Hepatocyte (in vitro differentiated cells): ENCODE measurements at places on chromosomes 5 and 9. TPM values are rescaled to one million over a fixed set of nuclear protein-coding genes. Genes with fewer than 3 reads are reported as not detected.

SPINK5 gene
- 3.0 TPM in 2 replicates for total RNA-seq

DNA sequence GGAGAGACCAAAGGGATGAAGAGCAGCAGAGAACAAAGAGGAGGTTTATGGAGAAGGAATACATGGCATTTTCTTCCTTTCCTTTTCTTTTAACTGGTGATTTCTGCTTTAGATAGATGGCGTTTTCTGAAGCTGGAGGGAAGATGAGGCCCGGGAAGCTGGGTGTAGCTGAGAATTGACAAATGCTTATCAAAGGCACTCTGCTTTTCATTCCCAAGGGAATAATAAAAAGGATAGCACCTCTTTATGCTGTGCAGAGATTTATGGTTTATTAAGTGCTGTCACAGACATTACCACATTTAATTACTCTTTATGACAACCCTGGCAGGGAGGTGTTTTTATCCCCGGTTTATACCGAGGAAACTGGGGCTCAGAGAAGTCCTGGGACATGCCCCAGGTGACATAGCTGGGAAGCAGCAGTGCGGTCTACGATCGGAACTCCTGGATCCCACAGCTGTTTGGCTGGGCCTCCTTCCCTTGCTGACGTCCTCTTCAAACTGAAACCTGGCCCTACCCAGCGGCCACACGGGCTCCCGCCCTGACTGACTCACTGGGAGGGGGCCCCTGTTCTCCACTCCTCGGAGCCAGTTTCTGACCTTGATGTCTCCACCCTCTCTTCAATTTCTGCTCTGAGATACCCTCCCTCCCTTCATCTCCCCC, 8.2 kb upstream of the EPB41L4B start:
- peaks cover 10% of the 10 kb centered on the region for H3K4me1 ChIP-seq
- H3K27ac ChIP-seq: peak overlapping the region; percentile 82
- H3K36me3 ChIP-seq: no peaks in the 10 kb centered on the region
- peak; percentile 71 for DNase-seq
- no peaks in the 10 kb centered on the region for H3K27me3 ChIP-seq
- no peak overlapping the region for H3K4me3 ChIP-seq

- no peaks in the 10 kb centered on the region for H3K36me3 ChIP-seq
- H3K27ac ChIP-seq: no peak overlapping the region
- H3K27me3 ChIP-seq: no peaks in the 10 kb centered on the region
- H3K4me3 ChIP-seq: no peak overlapping the region
- no peaks in the 10 kb centered on the region for H3K4me1 ChIP-seq
Measured at GRCh38 chr9:21015129-21015815, 16.2 kb downstream of the HACD4 start.

GRCh38 chr5:5271786-5272321, 131.7 kb downstream of the ADAMTS16 start:
- H3K4me1 ChIP-seq: no peaks in the 10 kb centered on the region
- no peak overlapping the region for H3K4me3 ChIP-seq
- H3K36me3 ChIP-seq: no peaks in the 10 kb centered on the region

GRCh38 chr9:2307480-2307879, 292.3 kb downstream of the SMARCA2 start:
- H3K27ac ChIP-seq: no peak overlapping the region
- H3K27me3 ChIP-seq: no peaks in the 10 kb centered on the region
- DNase-seq: no peak
- no peak overlapping the region for H3K4me3 ChIP-seq
- H3K36me3 ChIP-seq: no peaks in the 10 kb centered on the region

C7 gene
- total RNA-seq: 10.3 and 43.5 TPM in 2 replicates

DNA sequence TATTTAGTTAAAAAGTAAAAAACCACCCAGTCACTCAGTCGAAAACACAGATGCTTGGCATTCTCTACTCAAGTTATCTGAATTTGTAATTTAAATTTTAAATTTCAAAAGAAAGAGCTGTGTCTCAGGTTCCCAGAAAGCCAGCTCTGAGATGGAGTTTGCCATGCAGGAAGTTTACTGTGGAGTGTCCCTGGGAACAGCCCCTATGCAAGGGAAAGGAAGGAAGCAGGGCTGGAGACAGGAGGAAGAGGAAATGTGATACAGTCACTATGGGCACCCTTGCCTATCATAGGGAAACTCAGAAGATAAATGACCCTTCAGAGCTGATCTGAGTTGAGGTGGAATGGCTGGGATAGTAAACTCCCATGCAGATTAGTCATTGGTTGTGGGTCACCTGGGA, 408.8 kb upstream of the ACTBL2 start:
- no peak for DNase-seq
- H3K4me1 ChIP-seq: peaks cover 3% of the 10 kb centered on the region
- H3K4me3 ChIP-seq: no peak overlapping the region
- no peaks in the 10 kb centered on the region for H3K36me3 ChIP-seq
- H3K27me3 ChIP-seq: no peaks in the 10 kb centered on the region
- H3K27ac ChIP-seq: no peak overlapping the region

LCN12 gene
- total RNA-seq: 1.6 and 4.1 TPM in 2 replicates

DNA sequence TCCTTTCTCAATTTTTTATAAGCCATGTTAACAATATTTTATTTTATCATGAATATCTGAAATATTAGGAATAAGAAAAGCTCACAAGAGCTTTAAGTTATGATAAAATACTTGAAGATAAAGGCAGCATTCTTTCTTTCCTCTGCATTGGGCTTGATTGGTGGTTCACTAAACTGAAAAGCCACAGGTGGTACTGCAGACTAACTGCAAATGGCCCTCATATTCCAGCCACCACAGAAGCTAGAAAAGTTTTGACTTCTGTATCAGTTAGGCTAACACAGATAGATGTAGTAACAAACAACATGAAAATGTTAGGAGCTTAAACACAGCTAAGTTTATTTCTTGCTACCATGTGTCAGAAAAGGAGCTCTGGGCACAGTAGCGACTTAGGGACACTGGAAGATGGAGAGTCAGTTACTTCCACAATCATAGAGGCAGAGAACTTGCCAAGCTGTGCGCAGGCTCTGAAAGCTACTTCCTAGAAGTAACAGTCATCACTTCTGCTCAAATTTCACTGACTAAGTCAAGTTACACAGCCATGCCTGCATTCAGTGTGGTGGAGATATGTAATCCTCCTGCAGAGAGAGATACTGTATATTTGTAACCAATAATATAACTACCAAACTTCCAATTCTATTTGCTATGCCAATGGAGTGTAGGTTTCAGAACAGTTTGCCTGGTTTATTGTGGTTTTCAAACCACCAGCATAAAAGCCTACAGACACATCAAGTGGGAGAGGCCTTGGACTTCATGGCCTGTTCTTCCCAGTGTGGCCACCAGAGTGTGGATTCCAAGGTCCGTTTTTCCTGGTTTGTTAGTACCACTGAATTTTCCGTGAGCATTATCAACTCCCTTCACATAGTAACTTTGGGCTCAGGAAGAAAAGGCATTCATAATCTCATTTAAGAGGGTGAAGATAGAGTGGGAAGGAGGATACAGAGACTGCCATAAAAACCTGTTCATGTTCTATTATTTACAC, 268.3 kb downstream of the PJA2 start:
- no peaks in the 10 kb centered on the region for H3K4me1 ChIP-seq
- H3K4me3 ChIP-seq: no peak overlapping the region
- DNase-seq: no peak
- H3K27ac ChIP-seq: no peak overlapping the region

TMOD1 gene
- total RNA-seq: 0.32 and 0.47 TPM in 2 replicates

DNA sequence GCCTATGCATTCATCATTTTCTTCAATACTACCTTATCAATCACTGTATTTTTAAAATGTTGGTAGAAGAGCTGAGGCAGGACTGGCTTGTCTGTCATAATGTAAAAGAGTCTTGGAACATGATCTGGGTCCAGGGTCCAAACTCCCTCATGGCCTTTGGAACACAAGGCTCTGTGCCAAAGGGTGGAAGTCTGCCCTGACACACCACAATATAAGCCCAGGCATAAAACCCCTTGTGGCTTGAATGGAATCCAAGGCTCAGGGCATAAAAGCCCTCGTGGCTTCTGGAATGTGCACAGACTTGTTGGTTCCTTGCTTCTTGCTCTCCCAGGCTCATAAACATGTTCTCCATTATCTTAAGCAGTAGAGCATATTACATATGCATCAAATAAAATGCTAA, 48.0 kb downstream of the GABRB2 start:
- no peaks in the 10 kb centered on the region for H3K27me3 ChIP-seq
- no peak overlapping the region for H3K4me3 ChIP-seq
- no peaks in the 10 kb centered on the region for H3K36me3 ChIP-seq
- no peak for DNase-seq

HAVCR1 gene
- 9.4 and 9.5 TPM in 2 replicates for total RNA-seq

DNA sequence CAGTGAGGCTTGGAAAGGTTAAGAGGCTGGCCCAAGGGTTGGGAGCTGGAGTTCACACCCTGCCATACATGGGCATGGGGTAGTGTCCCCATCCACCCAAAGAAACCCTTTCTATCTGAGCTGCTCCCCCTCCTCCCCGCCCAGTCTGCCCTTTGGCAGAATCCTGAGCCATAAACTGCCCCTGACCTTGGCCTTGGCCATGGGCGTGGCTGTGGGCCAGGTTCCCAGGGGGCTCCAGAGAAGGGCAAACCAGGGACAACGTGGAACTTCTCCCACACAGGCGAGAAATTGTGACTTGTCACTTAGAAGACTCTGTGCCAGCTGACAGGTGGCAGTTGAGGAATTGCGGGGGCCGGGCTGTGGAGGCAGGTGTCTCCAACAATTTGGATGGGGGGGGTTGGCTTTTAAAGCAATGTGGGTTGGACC, 4.8 kb downstream of the FAM78A start:
- peaks cover 4% of the 10 kb centered on the region for H3K4me1 ChIP-seq
- no peak overlapping the region for H3K27ac ChIP-seq
- H3K4me3 ChIP-seq: no peak overlapping the region

OR1Q1 gene
- total RNA-seq: not detected in 2 replicates

ARL14EPL gene
- 0.07 TPM in 1 of 2 replicates, not detected in the other for total RNA-seq

OBP2B gene
- not detected in 2 replicates for total RNA-seq

SLC45A2 gene
- 1.4 TPM in 1 of 2 replicates, not detected in the other for total RNA-seq

DNA sequence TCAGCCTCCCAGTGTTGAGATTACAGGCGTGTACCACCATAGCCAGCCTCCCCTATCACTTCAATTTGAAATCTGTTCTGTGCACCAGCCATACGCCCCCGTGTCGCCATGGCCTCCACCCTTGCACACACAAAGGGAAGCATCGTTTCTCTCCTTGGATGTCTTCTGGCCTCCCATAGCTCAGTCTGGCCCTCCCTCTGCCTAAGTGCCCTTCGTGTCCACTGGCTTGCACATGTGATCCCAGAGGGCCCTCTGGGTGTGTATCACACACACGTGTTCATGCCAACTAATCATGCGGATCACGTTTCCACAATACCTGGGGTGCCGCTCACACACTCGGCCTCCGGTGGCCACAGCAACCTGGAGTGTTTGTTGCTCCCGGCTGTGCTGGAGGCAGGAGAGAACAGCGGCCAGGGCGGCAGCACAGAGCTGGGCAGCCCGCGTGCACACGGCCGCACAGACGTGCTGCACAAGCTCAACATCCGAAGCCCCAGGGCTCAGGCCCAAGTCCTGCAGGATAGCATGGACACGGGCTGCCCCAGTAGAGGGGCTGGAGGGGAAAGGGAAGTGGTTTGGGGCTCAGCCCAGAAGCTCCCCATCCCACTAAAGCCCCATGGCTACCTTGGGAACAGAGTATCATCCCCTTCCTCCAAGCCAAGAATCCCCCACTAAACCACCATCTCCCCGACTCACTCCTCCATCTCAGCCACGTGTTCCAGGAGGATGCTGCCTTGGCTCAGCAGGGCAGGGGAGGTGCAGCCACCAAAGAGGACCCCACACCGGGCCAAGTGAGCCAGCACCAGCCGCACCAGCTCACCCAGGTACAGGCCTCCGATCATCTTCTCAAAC, 10.9 kb downstream of the HK3 start:
- no peak overlapping the region for H3K27ac ChIP-seq
- H3K36me3 ChIP-seq: no peaks in the 10 kb centered on the region
- H3K4me3 ChIP-seq: no peak overlapping the region
- DNase-seq: no peak

BARHL1 gene
- total RNA-seq: not detected in 2 replicates
